ENCODE measurements at places on chromosomes 3 and 15.

DNA sequence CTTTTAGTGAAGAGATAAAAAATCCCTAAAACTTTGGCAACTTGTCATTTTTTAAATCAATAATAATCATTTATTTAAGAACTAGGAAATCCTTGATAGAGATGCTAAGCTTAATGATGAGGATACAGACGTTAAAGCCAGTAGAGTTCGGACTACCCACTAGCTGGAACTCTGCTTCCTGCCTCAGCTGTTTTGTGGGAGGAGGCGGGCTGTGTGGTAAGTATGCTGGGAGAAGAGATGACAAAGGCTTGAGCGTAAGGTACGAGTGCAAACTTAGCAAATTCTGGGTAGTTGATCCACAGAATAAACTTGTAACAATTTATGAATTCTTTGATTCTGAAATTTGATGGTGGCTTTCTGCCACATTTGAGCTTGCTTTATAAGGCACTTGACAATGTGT, 111.2 kb upstream of the NANOGP8 start:
- no peak for DNase-seq

- no peak for DNase-seq
These were observed 216.6 kb downstream of the SUCLG2 start for GRCh38 chr3:67437789-67438188.

- no peak for DNase-seq
These were observed 19.7 kb downstream of the TM4SF4 start for GRCh38 chr3:149494022-149494758.

- no peak for DNase-seq
These were observed 51.0 kb upstream of the ATP13A3 start for GRCh38 chr3:194537732-194538247.

DNA sequence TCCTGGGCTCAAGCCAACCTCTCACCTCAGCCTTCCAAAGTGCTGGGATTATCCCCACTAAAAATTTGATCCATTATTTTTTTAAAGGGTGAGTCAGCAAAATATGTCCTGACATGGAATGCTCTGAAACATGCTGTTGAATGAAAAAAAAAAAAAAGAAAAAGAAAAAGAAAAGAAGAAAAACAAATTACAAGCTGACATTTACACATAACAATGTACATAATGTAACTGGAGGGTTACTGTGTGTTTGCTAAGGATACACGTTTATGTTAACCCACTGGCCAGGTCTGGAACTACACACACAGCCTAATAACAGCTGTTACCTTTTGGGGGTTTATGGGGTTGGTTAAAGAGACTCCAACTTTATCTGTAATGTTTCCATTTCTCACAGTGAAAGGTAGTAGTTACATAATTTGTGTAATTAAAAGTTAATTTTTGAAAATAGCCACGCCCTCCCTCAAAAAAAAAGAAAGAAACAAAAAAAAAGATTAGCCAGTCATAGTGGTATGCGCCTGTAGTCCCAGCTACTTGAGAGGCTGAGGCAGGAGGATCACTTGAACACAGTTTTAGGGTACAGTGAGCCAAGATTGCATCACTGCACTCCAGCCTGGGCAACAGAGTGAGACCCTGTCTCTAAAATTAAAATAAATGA, 3.1 kb upstream of the MESP2 start:
- DNase-seq, result no peak

- no peak for DNase-seq
These were observed 305.0 kb upstream of the SGO1 start for GRCh38 chr3:20490996-20491395.

- no peak for DNase-seq
These were observed 21.4 kb upstream of the CSPG4 start for GRCh38 chr15:75733761-75734651.

DNA sequence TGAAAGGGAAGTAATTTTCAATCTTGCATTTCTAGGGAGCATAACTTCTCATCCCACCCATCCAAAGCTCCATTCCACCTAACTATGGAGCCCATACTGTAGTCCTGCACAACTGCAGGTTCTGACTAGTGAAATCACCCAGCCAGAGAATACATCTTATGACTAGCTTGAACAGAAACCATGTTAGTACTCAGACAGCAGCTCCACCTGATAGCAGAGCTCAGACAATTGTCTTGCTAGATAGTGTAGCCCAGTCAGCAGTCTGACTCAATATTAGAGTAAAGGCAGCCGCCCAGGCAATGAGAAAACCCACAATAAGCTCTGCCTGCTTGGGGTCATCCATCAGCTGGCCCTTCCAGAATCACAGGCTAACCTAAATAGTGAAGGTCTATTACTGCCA, 544.7 kb upstream of the GBE1 start:
- DNase-seq, result no peak
